ENCODE measurements at places on chromosomes 5 and 9.

GRCh38 chr5:67333171-67333570 lies 136.6 kb upstream of the CD180 start:
- DNase-seq = no peak

- DNase-seq = no peak
These were observed 45.7 kb upstream of the IRX2 start for GRCh38 chr5:2797160-2797559.

- DNase-seq = no peak
These were observed 110.9 kb downstream of the NXNL2 start for GRCh38 chr9:88645879-88646199.

- DNase-seq = no peak
These were observed 73.6 kb upstream of the ZNF622 start for GRCh38 chr5:16539169-16539666.

- DNase-seq = no peak
These were observed 357.6 kb downstream of the ARHGEF28 start for GRCh38 chr5:73983644-73984043.
